Hippocampal formation (tissue), 2 donors: ENCODE measurements at places on chromosomes 3 and 15.

- DNase-seq, result no peak
Observed at GRCh38 chr3:9078561-9079240, 115.4 kb upstream of the RAD18 start.

GRCh38 chr15:48190932-48191573 lies 412 bp upstream of the CTXN2 start:
- DNase-seq, result peak; percentile 34

- no peak for DNase-seq
Observed at GRCh38 chr15:59304034-59304795, 68.5 kb downstream of the MYO1E start.

DNA sequence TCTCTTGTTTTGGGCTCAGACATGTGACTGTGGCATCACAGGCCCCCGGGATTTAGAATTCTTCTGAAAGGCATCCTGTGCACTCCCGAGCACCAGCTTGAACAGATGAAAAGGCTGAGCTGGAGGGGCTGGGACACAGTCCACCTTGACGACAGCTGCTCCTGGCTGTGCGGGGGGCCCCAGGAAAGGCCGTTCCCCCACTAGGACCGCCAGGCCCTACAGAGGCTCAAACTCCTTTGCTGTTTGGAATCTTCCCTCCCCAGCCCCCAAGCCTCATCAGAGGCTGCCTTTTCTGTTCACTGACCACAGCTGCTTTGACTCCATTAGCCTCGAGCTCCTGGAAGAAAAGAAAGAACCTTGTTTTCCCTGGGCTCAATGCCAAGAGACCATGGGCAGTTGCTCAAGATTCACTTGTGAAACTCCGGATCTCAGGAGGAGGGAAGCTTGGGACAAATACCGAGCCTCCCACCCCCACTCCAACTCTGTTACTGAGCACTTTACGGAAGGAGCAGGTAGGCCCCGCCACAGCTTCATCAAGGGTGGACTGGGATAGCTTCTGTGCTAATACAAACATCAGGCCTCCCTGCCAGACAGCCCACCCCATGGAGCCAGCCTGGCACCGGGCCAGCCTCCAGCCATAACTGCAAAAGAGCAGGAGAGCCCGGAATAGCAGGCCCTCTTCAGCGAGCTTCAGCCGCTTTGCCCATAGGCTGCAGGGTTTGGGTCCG lies 15.7 kb downstream of the CIDEC start:
- DNase-seq, result peak; percentile 61

GRCh38 chr3:79369306-79369705 lies 398.5 kb downstream of the ROBO1 start:
- no peak for DNase-seq

DNA sequence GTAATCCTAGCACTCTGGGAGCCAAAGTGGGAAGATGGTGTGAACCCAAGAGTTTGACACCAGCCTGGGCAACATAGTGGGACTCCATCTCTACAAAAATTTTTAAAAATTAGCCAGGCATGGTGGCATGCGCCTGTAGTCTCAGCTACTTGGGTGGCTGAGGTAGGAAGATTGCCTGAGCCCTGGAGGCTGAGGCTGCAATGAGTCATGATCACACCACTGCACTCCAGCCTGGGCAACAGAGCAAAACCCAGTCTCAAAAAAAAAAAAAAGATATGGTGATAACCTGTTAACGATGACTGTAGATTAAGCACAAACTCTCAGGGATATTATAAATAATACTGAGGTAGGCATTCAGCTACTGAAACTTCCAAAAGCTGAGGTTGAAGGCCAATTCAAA lies 107.5 kb downstream of the SLC49A4 start:
- DNase-seq, result no peak

DNA sequence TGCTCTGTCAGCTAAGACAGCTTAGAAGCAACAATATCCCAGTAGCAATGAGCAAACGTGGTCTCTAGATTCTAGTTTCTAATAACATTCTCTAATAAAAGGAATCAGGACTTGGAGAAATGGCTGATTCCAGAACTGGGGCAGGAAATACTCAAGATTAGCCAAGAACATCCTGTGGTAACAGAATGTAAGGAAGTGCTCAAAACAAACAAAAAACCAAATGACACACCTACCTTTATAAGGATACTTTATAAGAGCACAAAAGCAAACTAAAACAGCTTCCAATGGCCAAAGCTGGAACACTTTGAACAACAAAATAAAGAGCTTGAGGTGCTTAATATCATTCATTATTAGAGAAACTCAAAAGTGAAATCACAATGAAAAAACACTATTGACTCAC lies 33.1 kb upstream of the EIF5A2 start:
- no peak for DNase-seq

GRCh38 chr3:173622166-173622565 lies 224.6 kb downstream of the NLGN1 start:
- DNase-seq, result no peak

DNA sequence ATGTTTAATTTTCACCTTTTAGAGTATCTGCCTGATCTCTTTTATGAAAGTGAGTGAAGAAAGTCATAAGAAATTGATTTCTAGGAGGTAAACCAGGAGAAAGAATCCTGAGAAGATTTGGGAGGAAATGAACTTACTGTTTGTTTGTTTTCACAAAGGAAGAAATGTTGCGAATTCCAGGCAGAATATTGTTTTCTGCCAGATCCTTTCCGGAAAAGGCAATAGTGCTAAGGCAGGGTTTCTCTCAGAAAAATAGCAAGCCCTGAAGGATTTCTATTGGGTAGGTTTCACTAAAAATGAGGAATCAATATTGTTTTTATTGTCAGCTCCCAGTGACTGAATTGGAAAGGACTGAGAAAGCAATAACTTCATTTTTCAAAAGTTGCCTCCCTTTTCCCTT lies 85.7 kb upstream of the TGFBR2 start:
- DNase-seq, result no peak

GRCh38 chr3:69294014-69294766 lies 91.7 kb downstream of the FRMD4B start:
- no peak for DNase-seq

DNA sequence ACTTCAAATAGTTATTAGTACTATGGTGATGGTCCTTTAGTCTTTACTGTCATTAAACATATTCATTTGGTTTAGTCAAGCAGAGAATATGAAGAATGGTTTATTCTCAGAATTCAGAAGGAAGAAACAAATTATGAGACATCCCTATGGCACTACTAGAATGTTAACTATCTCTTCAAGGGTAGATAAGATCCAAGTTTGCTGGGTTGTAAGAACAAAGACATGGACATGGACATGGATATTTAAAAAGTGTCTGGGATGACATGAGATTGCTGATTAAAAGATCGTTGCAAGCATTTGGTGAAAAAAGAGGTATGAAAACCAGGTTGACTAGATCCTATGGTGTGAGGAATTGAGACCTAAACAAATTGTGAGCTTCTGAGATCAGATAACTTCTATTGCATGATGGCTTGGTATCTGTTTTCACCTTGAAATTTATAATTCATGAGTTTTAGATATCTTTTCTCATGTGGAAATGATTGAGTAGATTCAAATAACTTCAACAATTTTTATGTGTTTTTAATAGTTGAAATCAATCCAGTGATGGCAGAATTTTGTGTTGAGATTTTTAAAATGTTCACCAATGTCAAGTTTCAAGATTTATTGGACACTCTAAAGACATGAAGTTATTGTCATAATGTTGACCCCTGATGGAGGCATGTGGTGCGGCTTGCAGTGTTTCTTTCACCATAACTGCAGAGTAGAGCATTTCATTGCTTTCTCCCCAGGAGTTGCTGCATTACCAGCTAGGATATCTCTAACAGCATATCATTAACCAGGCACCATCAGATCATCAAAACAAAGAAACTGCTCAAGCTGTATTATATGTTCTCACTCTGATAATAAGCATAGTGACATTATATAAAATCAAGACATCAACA lies 72.6 kb downstream of the NAALADL2 start:
- DNase-seq, result no peak

- no peak for DNase-seq
Observed at GRCh38 chr15:101151288-101151687, 100.6 kb downstream of the CHSY1 start.

GRCh38 chr3:38843898-38844297 lies 27.9 kb upstream of the SCN10A start:
- peak; percentile 24 for DNase-seq

DNA sequence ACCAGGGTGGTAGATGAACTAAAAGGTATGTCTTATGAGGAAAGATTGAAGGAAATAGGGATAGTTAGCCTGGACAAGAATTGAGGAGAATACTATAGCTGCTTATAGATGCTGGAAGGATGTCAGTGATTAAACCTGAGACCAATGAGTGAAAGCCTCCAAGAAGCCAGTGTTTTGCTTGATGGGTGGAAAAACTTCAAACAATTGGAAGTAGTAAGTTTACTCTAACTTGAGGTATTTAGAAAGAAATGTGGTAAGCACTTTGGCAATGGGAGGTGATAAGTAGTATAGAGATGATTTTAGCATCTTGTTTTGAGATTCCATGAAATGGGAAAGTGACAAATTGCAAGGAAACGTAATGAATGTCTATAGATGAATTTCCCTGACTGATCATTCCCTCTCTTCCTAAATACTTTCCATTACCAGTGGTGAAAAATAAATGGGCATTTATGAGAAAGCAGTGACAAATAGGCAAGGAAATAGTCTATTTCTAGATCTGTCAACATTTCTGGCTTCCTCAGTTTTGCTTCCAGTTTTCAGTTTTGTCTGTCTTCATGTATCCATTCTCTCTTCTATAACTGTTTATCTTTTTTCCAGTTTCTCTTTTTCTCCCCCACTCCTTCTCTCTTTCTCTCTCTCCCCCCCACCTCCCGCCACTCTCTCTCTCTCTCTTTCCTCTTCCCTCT lies 19.2 kb downstream of the SLC15A2 start:
- DNase-seq, result no peak

GRCh38 chr3:14793126-14793857 lies 25.5 kb upstream of the FGD5 start:
- no peak for DNase-seq

DNA sequence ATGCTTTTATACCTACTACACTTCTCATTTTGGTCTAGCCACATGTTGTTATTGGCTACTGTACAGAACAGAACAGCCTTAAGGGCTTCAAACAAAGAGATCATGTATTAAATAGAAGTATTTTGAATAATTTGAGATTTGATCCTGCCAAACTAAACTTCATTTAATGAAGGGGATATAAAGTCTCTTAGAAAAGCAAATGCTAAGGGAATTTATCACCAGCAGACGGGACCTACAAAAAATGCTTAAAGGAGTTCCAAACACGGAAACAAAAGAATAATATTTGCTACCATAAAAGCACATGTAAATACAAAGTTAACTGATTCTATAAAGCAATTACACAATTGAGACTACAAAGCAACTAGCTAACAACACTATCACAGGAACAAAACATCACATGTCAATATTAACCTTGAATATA lies 23.6 kb upstream of the FMN1 start:
- DNase-seq, result no peak

- no peak for DNase-seq
Observed at GRCh38 chr3:156098437-156099035, 21.8 kb upstream of the KCNAB1 start.

DNA sequence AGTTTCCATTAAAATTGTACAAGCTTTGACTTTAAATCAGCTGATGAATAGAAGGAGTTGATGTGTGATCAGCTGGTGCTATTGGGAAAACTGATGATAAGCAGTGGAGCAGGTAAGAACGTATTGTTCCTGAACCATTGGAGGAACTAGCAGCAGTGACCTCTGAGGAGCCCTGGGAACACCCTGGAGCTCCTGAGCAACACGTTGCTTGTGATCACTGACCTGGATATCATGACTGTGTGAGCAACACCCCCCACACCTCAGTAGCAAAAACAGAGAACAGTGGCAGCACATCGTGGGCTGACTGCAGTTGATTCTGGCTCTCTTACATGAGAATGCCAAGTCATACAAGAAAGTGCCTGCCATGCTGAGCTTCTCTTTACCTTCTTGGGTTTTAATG lies 72.9 kb downstream of the BLM start:
- no peak for DNase-seq

- DNase-seq, result no peak
Observed at GRCh38 chr3:51796854-51797253, 17.8 kb upstream of the IQCF6 start.

- no peak for DNase-seq
Observed at GRCh38 chr3:139546772-139547171, 7.2 kb upstream of the RBP1 start.

GRCh38 chr3:106245400-106245799 lies 376.6 kb upstream of the CBLB start:
- no peak for DNase-seq

GRCh38 chr15:88699861-88700260 lies 61.0 kb downstream of the ISG20 start:
- no peak for DNase-seq

- no peak for DNase-seq
Observed at GRCh38 chr15:99151156-99151555, 46.3 kb downstream of the SYNM start.

DNA sequence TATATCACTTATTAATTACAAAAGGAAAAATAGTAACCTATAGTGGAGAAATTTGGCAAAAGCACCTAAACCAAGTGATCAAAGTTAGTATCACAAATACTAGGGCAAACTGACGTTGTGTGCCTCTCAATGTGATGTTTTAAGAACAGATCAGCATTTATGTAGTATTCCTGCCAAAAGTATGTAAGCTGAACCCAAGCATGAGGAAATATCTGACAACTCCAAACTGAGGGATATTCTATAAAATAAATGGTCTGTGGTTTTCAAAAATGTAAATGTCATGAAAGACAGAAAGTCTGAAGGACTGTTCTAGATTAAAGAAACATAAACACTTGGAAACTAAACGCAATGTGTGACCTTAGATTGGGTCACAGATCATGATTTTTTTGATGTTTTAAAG lies 34.3 kb upstream of the PIK3CA start:
- no peak for DNase-seq

DNA sequence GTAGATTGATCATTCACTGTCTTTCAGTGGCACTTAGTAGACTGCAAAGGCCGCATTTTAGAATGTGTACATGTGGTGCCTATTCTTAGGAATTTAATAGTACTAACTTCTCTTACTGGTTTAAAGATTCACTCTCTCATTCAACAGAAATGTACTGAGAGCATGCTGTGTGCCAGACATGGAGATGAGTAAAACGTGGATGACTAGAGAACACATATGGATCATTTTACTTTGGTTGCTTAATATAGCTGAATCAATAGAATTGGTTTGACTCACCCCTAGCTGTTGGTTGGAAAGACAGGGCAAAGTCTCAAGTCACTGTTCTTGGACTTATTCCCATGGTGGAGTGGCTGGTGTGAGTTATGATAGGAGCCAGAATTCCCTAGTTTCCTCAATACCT lies 109.1 kb upstream of the TNFAIP8L3 start:
- no peak for DNase-seq

GRCh38 chr3:159151130-159151529 lies 349.3 kb downstream of the MFSD1 start:
- no peak for DNase-seq

DNA sequence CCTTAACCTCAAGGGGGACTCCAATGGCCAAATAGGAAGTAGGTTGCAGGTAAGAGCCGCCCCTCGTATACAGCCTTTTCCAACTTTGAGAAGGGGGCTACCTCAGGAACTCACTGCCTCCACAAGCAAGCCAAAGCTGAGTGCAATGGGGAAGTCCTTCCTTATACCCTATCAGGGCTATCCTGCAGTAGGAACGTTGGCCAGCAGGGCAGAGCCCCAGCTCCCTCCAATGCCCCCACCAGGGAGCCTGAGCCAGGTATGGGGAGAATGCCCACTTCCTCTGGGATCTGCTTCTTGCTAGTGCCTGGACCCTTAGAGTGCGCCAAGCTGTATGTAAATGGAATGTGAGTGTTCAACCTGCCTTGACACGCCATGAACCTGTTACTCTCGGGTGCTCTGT lies 16.3 kb downstream of the CACNA2D2 start:
- DNase-seq, result no peak
